ENCODE measurements at places on chromosomes 5 and 9.

DNA sequence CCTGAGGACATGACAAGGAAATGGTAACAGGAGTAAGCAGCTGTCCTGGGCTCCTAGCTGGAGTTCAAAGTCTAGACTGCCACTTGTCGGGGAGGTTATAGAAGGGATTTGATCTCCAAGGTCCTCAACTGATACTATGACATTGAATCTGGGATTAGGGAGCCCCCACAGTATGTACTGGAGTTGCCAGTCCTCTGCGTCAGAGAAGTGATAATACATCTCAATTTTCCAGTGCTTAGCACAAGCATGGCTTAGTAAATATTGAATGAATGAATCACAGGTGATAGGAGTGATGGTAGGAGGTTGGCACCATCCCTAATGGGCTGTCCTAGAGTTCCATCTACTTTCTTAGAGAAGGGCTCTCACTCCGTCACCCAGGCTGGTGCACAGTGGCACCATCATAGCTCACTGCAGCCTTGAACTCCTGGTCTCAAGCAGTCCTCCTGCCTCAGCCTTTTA is 6.2 kb upstream of the TPM2 start:
- no peak for DNase-seq

DNA sequence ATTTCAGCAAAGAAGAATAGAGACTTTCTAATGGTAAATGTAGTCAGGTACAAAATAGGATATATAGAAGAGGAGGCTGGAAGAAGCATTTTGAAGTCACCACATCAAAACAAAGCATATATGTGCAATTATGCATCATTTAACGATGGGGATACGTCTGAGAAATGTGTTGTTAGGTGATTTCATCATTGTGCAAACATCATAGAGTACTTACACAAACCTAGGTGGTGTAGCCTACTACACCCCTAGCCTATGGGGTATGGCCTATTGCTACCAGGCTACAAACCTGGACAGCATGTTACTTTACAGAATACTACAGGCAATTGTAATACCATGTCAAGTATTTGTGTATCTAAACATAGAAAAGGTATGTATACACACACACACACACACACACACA is 28.4 kb downstream of the ELP1 start:
- DNase-seq: no peak

- no peak for DNase-seq
Observed at GRCh38 chr9:33921967-33922895, 105.3 kb downstream of the UBE2R2 start.

DNA sequence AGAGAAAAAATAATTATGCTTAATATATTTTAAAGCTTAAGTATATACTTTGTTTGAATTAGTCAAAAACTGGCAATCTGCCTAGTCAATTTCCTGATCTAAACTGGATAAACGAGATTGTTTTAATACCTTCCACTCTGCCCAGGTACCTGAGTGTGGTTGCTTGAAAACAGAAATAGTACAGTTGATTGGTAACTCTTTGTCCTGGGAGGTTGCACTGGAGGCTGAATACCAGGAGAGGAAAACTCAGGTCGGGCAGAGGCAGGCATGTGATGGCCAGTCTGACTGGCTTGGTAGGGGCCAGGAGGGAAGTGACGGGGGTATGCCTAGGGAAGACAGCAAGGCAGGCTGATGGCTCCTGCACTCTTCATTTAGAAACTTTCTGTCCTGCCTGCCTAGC is 80.2 kb downstream of the PIK3R1 start:
- DNase-seq: no peak

GRCh38 chr5:35698047-35698808 is 80.6 kb downstream of the SPEF2 start:
- no peak for DNase-seq

GRCh38 chr5:133906303-133906702 is 62.1 kb downstream of the C5orf15 start:
- no peak for DNase-seq

DNA sequence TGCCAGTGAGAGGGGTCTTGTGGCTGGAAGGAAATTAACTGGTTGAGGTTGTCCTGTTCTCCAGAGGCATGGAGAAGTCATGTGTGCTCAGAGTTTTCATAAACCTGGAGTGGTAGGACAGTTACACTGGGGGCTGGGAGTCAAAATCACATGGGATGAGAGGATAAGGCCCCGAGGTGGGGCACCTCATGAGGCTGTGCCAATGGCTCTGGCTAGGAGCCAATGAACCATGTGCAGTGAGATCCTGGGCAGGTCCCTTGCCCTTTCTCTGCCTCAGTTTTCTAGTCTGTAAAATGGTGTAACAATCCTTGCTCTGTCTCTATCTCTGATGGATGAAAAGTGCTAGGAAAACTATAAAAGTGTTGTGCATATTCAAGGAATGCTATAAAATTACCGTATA is 7.0 kb upstream of the SYNPO start:
- DNase-seq: no peak

DNA sequence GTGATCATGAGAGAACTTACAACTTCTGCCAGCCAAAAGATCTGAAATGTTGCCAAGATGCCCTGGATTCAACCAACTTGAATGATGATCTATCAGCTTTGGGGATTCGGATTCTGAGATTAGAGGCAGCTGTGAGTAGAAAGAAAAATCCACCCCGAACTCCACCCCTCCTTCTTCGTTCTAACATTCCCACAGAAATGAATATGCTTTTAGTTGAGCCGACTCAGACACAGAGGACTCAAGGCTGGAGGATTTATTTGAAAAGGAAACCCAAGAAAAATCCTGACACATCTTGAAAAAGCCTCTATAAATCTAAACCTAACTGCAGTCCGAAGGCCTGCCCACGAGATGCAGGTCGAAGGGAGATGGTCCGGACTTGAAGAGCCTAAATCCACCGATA is 275.0 kb downstream of the GAS1 start:
- DNase-seq: no peak

DNA sequence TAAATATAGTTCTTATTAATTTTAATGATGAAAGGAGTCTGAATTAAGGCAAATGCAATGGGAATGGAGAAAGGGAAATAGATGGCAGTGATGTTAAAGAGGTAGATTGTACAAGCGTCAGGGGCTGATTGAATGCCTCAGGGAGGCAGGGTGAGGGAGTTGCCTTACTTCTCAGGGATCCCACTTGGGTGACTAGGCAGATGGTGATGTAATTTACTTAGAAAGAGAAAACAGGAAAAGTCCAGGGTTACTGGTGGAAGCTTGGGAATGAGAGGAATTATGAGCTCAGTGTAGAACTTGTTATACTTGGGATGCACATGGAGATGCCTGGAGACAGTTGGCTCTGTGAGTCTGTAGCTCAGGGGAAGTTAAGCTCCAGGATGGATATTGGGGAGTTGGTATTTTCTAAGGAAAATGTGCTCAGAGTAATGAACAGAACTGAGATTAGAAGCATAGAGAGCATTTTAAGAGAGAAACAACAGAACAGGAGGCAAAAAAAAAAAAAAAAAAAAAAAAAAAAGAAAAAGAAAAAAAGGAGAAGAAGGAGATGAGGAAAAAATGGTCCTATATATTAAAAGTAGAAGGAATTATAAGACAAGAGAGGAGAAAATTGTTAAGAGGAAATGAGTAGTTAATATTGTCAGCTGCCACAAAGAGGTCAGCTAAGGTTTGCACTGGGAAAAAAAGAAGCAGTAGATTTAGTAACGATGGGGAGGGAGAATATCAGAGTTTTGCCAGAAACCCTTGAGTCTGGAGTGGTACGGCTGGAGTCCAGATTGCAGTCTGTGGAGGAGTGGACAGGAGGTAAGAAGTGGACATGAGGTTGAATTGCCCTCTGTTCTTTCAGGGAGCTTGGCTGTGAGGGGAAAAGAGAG is 88.0 kb upstream of the ELL2 start:
- no peak for DNase-seq

DNA sequence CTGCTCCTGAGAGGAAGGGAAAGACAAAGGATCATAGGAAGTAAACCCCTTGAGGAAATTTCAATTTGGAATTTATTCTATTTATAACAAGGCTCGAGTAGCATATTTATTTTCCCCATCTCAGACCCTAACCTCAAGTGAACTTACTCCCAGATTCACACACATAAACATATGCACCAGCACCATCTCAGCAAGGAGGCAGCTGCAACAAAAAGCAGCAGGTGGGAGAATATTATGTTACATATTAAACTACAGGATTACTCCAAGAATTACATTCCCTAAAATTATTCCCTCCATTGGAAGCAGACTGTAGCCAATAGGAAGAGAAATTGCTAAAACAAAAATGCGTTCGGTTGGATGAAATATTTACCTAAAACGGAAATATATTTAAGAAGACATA is 108.4 kb upstream of the PRSS3 start:
- no peak for DNase-seq

DNA sequence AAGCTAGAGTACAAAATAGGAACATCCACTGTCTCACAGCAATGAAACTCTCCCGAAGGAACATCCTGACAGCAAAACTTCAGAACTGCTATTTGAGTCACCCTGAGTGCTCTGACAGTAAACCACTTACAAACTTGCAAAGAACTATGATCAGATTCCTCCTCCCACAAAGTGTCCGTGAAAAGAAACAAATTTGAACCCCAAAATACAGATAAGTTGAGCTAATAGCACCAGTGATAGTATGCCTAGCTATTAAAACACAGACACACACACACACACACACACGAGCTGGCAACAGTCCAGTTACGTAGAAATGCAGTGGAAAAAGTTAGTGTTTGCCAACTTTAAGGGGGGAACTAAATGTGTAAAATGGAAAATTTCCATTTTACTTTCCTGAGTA is 3.1 kb upstream of the GLIS3 start:
- no peak for DNase-seq

- DNase-seq: no peak
Observed at GRCh38 chr9:130693101-130693425, 517 bp upstream of the EXOSC2 start.

DNA sequence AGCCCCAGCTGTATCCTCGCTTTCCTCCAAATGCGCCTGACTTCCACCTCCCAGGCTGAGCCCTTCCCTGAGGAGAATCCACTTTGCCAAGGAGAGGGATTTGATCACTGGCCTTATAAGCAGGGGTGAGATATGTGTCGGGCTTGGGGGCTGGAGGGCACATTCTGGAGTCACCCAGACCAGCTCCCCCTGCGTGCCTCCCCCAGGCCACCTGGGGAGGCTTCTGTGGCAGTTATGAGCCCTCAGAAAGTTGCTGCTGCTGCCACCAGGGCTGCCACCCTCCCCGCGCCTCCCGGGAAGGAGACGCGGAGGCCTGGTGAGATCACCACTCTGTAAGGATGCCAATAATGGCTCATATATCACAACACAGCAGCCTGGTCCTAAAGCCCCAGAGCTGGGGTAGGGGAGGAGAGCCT is 211.5 kb downstream of the PAPPA start:
- no peak for DNase-seq

GRCh38 chr9:114200721-114201300 is 45.5 kb downstream of the COL27A1 start:
- DNase-seq: no peak

- DNase-seq: no peak
Observed at GRCh38 chr5:151773951-151774350, 2.2 kb downstream of the G3BP1 start.

DNA sequence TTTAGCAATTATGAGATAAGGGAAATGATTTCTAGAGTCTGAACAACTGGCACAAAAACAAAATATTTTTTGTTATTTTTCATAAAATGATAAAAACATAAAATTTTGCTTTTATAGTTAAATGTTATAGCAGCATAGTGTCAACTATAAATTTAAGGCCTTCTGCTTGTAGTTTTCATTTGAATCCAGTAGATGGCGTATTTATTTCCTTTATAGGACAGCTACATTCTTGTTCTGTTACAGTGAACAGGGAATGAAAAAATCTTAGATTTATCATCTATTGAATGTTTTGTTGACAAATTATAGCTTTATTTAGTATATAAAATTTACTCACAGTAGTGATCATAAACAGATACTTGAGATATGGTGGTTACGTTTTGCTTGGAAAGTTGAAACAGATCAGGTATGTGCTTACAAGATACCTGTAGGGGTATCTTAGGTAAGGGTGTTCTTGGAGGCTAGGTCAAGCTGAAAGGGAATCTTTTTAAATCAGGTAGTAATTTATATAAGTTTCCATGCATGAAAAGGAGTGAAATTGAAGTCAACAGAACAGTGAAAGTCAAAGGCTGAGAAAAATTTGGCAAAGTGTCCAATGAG is 239.3 kb upstream of the GRIN3A start:
- no peak for DNase-seq

DNA sequence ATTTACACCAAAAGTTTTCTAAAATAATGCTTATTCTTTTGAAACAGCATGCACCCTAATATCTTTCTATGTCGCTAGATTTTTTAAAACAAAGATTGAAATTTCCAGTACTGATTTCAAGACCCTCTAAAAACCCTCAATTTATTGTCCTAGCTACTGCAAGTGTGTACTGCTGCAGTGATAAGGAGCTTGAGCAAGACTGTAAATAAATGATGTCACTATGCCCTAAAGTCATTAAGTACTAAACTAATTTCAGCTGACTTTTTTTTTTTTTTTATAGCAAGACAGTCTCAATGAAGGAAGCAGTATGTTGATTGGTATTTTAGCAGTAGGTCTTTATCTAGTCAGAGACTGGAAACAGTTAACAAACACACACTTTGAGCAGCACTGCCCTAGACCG is 12.2 kb upstream of the MIER3 start:
- DNase-seq: no peak

DNA sequence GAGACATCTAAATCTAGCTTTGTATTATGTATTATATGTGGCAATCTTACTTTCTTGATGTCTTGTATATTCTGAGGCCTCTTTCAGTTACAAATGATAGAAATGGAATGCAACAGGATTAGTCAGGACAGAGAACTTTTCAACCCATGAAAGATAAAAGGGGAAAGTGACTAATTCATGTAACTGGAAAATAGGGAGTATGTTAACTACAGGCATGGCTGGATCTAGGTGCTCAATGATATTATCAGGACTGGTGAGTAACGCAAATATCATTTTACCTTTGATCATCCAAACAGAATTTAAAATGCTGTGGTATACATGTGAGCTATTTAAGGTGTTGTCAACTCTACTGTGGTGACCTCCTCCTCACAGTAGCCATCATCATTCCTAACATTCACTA is 215.7 kb upstream of the GLRA1 start:
- DNase-seq: no peak

- no peak for DNase-seq
Observed at GRCh38 chr9:7358876-7359275, 440.7 kb downstream of the DMAC1 start.

GRCh38 chr5:5398071-5398470 is 24.4 kb upstream of the ICE1 start:
- DNase-seq: no peak
